ENCODE measurements at places on chromosomes 7 and 10.

DNA sequence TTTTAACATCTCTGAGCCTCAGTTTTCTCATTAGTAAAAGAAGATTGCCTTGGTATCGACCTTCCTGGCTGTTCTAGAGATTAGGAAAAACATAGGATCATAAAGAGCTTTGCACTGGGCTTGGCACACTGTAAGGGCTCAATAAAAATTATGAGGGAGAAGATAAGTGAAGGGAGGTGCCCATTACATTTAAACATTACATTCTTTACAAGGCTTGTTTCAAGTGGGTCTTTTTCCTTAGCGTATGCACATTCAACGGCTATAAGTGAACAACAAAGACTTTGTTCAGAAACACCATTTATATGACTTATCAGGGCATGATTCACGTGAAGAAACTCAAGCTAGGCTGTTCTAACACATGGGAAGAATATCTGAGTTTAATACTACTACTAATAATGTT lies 351.9 kb upstream of the NPVF start:
- no peak for DNase-seq

- no peak for DNase-seq
These were observed 122.5 kb downstream of the RELN start for GRCh38 chr7:103866919-103867318.

DNA sequence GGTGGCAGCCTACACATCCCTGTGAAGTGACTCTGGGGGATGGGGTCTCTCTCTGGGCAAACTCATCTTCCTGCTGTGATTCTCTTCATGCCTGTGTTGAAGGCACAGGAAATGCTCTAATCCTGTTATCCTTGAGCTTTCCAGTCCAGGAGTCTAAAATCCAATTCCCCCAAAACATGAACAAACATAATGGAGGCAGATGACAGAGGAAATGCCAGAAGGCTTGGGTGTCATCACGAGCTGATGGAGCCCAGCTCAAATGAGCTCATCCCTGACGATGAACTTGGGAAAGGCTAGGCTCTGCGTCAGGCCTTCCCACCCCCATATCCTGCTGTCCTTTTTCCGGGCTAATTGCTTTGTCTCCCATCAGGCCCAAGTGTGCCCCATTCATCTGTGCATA lies 165.9 kb upstream of the PODXL start:
- no peak for DNase-seq

- DNase-seq, result no peak
These were observed 4.1 kb downstream of the ABLIM1 start for GRCh38 chr10:114653926-114654325.

GRCh38 chr7:115226410-115226809 lies 304.5 kb downstream of the MDFIC start:
- no peak for DNase-seq

Data from activated CD8-positive, alpha-beta memory T cell treated with anti-CD3 and anti-CD28 coated beads for 4 hours (primary cell).